ENCODE measurements at places on chromosomes 4 and X. TPM values are rescaled to one million over a fixed set of nuclear protein-coding genes. Genes with fewer than 3 reads are reported as not detected.

Gene STK26
- 13.6 TPM for total RNA-seq

Gene P2RY4
- total RNA-seq: not detected

Gene DDX53
- not detected for total RNA-seq

Gene REPS2
- total RNA-seq: 0.75 TPM

Gene WDFY3
- 74.5 TPM for total RNA-seq

Gene HSFX1
- 1.00 TPM for total RNA-seq

Gene CCNA2
- total RNA-seq: 32.2 TPM

Gene REELD1
- total RNA-seq: not detected

Gene TCEAL9
- 145 TPM for total RNA-seq

Gene VEGFC
- 45.3 TPM for total RNA-seq

Gene ASB9
- total RNA-seq: 0.25 TPM

Gene POU3F4
- not detected for total RNA-seq

Gene PSAPL1
- total RNA-seq: not detected

Gene APELA
- total RNA-seq: not detected

Gene NR3C2
- 0.55 TPM for total RNA-seq

Gene FAM9B
- total RNA-seq: not detected

Gene TMPRSS11D
- under 0.01 TPM for total RNA-seq

Gene ERVMER34-1
- total RNA-seq: under 0.01 TPM

Gene MAGED4
- 38.1 TPM for total RNA-seq

Gene PAGE5
- total RNA-seq: not detected

Gene GJB1
- total RNA-seq: not detected

Gene MEPE
- total RNA-seq: not detected

Gene EMCN
- total RNA-seq: 0.12 TPM

Gene TCEAL3
- 23.6 TPM for total RNA-seq

Gene CCDC158
- total RNA-seq: 0.37 TPM

Gene GABRA4
- not detected for total RNA-seq

Gene SPANXC
- total RNA-seq: not detected

Gene RHOH
- total RNA-seq: not detected

Gene CC2D2A
- total RNA-seq: 20.5 TPM

Gene IL21
- total RNA-seq: not detected

Gene ZFP92
- total RNA-seq: 0.50 TPM

Gene NUDT10
- total RNA-seq: 6.3 TPM

Gene ADH1C
- 0.44 TPM for total RNA-seq

Gene ENPEP
- 0.12 TPM for total RNA-seq

Gene ADH1A
- total RNA-seq: not detected

Gene SORCS2
- 1.5 TPM for total RNA-seq

Gene RPA4
- total RNA-seq: 1.00 TPM

Gene PLP1
- under 0.01 TPM for total RNA-seq

Gene SSX4B
- not detected for total RNA-seq

Gene MSANTD1
- 0.33 TPM for total RNA-seq

Gene TMEM156
- total RNA-seq: 10.8 TPM

Gene UGT2B17
- not detected for total RNA-seq

Gene PTPN13
- 91.1 TPM for total RNA-seq

Gene PAGE2
- total RNA-seq: not detected

Gene ATP8A1
- 1.6 TPM for total RNA-seq

Gene MCF2
- not detected for total RNA-seq

Gene WDR17
- total RNA-seq: 4.3 TPM

Gene SPIN2A
- total RNA-seq: 0.37 TPM
